Osteoblast (primary cell): ENCODE measurements at places on chromosomes 16 and 17.
A peak's percentile ranks its signal among the peaks of the same experiment; 100 is the strongest.

DNA sequence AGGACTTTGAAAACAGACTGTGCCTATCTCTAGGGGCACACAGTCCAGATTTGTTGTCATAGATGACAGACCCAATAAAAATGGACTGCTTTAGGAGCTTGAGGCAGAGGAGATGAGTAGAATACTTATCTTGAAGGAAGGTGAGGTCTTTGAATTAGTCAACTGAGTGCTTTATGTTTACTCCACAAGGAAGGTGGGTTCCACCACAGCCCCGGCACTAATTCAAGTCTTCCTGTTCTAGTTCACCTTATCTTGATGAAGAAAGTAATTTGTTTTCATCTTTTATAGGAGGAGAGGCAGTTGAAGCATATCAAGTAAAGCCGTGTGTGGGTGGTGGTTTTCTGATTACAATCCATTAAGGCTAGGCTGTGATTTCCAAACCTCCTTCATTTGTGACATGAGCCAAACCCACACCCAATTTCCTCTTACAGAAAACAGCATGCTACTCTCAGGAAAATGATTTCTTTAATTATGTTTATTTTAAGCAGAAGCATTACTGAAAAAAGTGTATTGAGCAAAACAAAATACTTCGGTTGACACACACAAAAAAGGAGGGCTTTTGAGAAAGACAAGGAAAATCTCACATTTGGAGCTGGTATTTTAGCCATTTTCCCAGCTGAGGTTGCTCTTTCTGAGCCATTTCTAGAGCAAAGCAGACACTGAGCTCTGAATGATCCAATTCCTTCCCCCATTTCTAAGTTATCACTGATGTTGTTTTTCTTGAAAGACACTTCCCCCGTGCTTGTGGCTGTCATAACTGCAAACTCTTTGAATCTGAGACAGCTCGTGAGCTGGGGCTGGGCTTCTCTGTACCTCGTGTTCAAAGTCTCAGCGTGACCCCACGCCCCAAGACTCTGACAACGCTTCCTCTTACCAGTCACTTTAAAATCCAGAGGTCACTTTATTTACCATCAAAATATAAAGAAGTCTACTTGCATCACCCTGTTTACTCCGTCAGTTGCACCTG is 35.4 kb downstream of the CDRT15 start:
- no peak for DNase-seq

DNA sequence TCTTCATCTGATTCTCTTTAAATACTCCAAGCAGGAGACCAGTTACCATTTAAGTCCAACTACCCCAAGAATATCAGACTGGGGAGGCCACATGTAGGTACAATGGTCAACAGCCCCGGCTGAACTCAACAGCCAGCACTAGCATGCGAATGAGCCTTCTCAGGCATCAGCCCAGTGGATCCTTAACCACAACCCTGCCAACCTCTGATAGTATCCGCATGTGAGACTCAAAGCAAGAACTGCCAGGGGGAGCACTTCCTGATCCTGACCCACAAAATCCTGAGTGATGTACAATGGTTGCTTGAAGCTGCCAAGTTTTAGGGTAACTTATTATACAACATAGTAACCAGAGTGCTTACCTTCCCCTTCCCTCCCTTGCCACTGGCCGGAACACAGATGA is 4.0 kb downstream of the PYY start:
- DNase-seq = no peak

GRCh38 chr17:61457226-61457983 is 5.2 kb downstream of the TBX4 start:
- peak; percentile 85 for DNase-seq

- no peak for DNase-seq
Observed at GRCh38 chr17:50304781-50305404, 30.6 kb downstream of the TMEM92 start.

DNA sequence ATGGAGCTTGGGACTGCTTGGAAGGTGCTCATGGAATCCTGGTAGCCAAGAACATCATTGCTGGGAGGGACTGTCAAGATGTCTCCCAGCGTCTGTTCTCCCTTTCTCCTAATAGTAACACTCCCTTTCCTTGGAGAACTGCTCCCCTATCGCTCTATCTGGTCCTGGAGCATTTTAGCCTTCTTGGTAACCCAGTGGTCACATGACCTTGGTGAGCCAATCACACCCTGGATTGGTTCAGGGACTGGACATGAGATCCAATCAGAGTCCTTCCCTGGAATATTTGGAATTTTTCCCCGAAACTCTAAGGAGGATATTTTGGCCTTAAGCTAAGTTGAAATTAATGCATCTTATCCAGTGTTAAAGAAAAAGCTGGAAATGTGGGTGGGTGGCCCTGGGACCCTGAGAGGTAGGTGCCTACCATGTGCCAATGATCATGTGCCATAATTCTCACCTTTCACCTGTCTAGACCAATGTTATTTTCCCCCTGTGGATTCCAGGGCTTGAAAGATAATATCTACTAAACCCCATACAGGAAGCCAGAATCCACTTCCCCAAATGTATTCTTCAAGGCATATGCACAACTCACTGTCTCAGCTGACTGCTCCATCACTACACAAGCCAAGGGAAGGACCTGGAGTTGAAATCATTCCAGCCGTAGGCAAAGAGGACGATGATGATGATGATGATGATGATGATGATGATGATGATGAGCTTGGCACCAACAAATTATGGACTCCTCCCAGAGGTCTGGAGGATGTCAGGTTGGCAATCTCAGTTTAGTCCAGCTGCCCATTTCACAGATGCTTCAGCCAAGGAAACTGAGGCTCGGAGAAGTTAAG is 193.2 kb downstream of the RAB11FIP4 start:
- DNase-seq = no peak

DNA sequence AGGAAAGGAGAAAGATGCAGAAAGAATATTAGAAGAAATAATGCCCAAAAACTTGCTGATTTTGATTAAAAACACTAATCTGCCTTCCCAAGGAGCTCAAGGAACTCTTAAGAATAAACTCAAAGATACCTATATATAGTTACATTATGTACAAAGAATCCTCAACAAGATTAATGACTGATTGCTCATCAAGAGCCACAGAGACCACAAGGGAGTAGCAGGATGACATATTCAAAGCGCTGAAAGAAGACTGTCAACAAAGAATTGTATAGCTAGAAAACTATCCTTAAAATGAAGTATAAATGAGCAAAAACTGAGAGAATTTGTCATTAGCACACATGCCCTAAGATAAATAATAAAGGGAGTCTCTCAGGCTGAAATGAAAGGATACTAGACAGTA is 6.2 kb downstream of the LPCAT2 start:
- no peak for DNase-seq

DNA sequence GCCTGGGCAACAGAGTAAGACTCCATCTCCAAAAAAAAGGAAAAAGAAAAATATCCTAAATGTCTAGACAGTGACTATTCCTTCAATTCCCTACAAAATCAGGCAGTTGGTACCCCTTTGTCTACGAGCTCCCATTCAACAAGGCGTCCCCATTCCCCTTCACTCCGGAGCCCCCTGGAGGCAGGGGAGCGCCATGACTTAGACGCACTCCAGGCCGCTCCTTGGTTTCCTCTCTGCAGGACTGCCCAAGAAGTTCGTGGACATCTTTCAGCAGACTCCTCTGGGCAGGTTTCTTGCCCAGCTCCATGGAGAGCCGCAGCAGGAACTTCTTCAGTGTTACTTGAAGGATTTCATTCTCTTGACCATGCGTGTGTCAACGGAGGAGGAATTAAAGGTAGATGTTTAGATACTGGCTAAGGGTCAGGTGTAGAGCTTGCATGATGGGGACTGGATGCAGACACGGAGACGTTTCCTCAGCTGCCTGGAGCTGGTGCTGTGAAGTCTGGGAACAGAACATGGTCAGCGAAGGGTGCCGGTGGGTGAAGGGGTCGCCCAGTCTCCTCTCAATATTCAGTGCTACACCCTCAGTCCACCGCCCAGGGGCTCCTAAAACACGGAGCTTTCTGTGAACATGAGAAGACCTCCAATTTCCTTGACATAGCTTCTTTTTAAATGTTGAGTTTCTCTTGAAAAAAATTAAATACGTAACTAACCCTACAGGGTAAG is 53.3 kb upstream of the ENDOV start:
- DNase-seq = peak; percentile 89

- DNase-seq = peak; percentile 82
Observed at GRCh38 chr17:79732804-79733691, 2.3 kb downstream of the ENPP7 start.

DNA sequence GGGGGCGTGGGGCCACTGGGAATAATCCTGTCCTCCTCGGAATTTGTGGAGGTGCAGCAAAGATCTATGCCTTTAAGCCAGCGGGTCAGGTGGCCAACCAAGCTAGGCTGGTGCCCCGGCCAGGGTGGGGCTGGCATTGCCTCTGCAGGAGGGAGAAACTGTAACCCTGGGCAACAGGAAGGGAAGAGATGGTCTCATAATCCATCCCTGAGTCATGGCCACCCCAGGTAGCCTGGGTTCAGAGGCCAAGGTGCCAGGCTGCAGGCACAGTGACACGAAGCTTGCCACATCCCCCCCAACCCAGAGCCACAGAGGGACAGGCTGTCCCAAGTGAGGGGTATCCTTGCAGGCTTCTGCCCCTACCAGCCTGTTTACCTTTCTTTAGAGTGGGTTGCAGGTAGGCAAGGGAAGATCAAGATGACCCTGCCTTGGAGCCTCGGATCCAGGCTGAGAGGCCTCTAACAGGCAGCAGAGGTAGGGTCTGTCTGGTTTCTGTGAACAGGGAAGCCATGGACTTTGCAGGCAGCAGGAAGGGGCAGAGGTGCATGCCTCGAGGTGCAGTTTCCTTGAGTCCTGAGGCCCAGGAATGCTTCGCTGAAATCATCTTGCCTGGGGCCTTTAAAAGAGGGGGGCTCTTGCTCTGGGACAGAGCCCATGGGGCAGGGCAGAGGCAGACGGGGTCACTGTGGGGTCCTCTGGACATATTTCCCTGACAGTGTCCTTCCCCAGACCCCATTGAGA is 4.0 kb downstream of the LASP1 start:
- DNase-seq = no peak

DNA sequence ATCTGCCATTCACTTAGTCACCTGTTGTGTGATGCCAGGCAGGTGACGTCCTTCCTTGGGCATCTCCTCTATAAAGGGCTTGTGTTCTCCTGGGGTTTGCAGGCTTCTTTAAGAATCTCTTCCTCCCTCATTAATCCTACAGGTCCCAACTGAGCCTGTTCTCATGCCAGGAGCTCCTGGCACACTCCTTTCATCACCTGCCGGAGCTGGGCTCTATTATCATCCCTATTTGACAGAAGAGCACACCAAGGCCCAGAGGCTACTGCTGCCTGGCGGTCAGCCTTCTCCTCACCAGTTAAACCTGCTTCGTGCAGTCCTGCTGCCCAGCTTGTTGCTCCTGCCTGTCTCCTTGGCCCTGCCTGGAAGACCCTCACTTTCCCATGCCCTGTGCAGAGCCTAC is 51.2 kb downstream of the RAI1 start:
- DNase-seq = no peak

- no peak for DNase-seq
Observed at GRCh38 chr16:14423344-14423743, 206.7 kb downstream of the PARN start.

GRCh38 chr16:57061084-57061905 is 31.1 kb upstream of the CPNE2 start:
- DNase-seq = peak; percentile 91

DNA sequence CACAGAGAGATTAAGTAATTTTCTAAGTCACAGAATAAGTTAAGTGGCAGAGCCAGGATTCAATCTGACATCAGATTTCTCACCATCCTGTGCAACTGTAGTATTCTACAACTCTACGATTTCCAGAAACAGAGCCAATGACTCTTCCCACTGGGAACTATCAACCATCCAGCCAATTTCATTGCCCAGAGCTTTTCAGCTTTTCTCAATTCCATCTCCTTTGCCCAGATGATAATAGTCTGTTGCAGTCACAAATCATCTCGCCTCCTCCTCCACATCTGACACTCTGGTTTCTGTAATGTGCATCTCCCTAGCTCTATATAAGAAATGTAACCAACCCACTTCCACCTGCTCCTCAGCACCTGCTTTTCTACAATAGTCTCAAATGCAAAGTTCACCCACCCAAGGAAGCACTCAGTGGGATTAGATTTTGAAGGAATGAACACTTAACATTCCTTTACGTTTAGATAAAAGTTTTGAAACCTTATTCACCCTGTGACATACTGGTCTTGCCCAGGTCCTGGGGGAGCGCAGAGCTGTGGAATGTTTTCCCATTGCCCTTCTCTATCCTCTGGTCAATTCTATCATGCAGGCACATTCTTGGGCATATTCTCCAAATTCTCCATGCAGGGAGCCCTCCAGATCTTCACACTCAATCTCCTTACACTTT is 167.8 kb upstream of the ASIC2 start:
- DNase-seq = no peak

DNA sequence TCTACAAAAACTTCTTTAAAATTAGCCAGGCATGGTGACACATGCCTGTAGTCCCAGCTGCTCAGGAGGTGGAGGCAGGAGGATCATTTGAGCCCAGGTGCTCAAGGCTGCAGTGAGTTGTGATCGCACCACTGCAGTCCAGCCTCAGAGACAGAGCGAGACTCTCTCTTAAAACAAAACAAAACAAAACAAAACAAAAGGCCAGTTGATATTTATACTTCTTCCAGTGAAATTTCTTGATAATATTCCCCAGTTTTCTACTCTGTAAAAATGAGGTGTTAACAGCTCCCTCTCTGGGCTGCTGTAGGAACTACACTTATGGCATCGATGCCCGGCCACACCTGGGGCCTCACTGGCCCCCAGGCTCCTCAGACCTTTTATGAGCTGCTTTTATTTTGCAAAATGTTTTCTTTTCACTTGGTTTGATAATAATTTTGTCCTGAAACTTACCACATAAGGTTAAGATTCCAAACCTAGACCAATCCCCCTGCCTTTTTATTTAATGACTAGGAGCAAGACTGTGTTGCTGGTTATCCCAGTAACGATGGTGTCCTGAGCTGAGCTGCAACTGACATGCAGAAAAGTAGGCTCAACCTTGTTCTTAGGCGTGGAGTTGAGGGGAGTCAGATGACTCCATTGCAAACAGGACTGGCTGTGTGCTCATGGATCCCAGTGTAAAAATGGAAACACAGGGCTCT is 17.6 kb downstream of the MAPK8IP3 start:
- peak; percentile 95 for DNase-seq

- no peak for DNase-seq
Observed at GRCh38 chr17:53092072-53092471, 730.7 kb upstream of the KIF2B start.

DNA sequence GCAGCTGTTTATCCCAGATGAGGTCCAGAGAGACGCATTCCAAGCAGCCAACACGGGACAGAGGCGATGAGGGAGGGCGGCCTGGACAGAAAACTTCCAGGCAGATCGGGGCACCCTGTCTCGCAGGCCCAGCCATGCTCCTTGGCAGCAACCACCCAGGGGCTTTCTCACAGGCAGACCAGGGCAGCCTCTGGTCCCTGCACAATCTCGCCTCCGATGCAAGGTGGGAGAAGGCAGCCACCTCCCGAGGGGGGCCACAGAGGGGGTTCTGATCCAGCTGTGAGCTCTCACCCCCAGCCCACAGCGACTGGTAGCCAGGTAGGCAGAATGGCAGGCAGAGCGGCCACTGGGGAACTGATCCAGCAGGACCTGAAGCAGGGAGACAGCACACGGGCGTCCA is 48.7 kb downstream of the LMF1 start:
- no peak for DNase-seq

GRCh38 chr17:78268191-78268874 is 36.9 kb downstream of the TMEM235 start:
- peak; percentile 69 for DNase-seq

GRCh38 chr17:21390294-21390693 is 14.1 kb downstream of the KCNJ12 start:
- DNase-seq = no peak

GRCh38 chr16:85650135-85650843 is 37.2 kb downstream of the GSE1 start:
- no peak for DNase-seq

- DNase-seq = no peak
Observed at GRCh38 chr16:17692484-17692883, 221.7 kb upstream of the XYLT1 start.
